ENCODE measurements at places on chromosomes 12 and 14. TPM values are rescaled to one million over a fixed set of nuclear protein-coding genes. Genes with fewer than 3 reads are reported as not detected.

NOS1 gene
- total RNA-seq = 1.1 TPM

PLD4 gene
- total RNA-seq = 0.18 TPM

RIPK3 gene
- 13.2 TPM for total RNA-seq

LRP1-AS gene
- not detected for total RNA-seq

EGLN3 gene
- total RNA-seq = 21.0 TPM

FOXG1 gene
- not detected for total RNA-seq

NKX2-1 gene
- not detected for total RNA-seq
